ENCODE measurements at places on chromosomes 16 and 17.

- DNase-seq = no peak
Measured at GRCh38 chr17:16976725-16977550, 5.0 kb upstream of the TNFRSF13B start.

- DNase-seq = no peak
Measured at GRCh38 chr16:86734543-86735460, 156.5 kb downstream of the FOXL1 start.

- DNase-seq = no peak
Measured at GRCh38 chr17:49742166-49742638, 21.7 kb downstream of the FAM117A start.

- DNase-seq = no peak
Measured at GRCh38 chr16:23059433-23059832, 89.8 kb downstream of the USP31 start.

GRCh38 chr17:42282478-42283080 lies 5.7 kb upstream of the STAT5A start:
- no peak for DNase-seq

Measured in hematopoietic multipotent progenitor cell treated with erythropoietin and hydrocortisone succinate and interleukin-3 and kit ligand, for 8 days (in vitro differentiated cells).